ENCODE measurements at places on chromosomes 16 and 17.

DNA sequence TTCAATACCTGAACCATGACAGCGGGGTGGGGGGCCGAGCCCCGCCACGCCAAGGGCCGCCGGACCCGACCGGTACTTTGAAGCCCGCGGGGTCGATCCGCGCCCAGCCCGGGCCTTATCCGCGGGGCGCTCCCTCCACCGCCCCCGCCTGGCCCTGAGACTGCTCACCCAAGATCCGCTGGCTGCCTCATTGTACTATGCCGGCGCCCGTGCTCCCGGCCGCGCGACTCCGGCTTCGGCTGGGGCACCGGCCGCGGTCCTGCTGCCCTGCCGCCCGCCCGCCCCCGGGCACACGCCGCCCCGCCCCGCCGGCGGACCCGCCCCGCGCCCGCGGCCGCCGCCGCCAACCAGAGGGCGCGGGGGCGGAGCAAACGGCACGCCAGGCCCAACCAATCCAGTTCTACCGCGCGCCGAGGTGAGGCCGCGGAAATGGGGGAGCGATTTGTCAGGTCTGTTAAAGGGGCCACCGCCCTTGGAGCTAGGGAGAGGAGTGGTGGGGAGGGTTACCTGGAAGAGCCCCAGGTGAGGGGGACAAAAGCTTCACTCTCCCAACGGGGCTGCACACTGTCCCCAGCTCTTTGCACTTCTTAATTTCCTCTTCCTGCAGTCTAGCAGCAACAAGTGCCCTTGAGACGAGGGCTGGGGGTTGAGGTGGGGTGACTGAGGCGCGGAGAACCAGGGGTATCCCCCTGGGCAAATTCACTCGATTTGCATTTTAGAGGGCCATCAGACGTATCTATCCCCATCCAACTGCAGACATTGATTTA lies at the start of gene TEX2:
Gene TEX2 (minus strand): TSS at position 261 of the 767 bp plus-strand sequence. CDS start 49,043 bp downstream, outside the sequence.
- DNase-seq, result peak; percentile 94

DNA sequence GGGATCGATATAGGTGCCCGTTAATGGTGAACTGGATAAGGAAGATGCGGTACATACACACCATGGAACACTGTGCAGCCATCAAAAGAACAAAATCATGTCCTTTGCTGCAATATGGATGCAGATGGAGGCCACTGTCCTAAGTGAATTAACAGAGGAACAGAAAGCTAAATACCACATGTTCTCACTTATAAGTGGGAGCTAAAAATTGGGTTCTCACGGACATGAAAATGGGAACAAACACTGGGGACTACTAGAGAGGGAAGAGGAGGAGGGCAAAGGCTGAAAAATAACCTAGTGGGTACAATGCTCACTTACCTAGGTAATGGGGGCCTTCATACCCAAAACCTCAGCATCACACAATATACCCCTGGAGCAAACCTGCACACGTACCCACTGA lies 302.6 kb downstream of the XYLT1 start:
- no peak for DNase-seq

- no peak for DNase-seq
These were observed 306.7 kb upstream of the SALL1 start for GRCh38 chr16:51457775-51458174.

DNA sequence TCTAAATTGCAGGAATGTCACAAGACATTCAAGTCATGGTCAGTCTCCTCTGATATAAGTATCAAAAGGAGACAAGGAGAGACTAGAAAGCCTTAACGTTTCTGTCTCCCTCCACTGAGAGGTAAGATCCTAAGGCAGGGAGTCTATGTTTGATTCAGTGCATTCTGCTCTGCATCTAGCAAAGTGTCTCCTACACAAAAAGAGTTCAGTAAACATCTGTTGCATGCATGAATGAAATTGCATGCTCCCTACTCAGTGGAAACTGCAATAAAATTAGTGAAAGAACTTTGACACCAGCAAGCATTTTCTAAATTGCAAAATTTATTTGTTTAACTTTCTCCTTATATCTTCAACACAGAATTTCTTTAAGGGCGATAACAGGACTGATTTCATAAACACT lies 111.1 kb downstream of the ADAMTS18 start:
- DNase-seq, result no peak

GRCh38 chr16:30559690-30560089 lies 1.5 kb upstream of the ZNF764 start:
- no peak for DNase-seq

- no peak for DNase-seq
These were observed 17.9 kb upstream of the FAAP100 start for GRCh38 chr17:81569986-81570514.

- no peak for DNase-seq
These were observed 24.0 kb upstream of the RHBDL3 start for GRCh38 chr17:32241640-32242039.

- no peak for DNase-seq
These were observed 72.2 kb downstream of the XPO6 start for GRCh38 chr16:28139530-28139929.

DNA sequence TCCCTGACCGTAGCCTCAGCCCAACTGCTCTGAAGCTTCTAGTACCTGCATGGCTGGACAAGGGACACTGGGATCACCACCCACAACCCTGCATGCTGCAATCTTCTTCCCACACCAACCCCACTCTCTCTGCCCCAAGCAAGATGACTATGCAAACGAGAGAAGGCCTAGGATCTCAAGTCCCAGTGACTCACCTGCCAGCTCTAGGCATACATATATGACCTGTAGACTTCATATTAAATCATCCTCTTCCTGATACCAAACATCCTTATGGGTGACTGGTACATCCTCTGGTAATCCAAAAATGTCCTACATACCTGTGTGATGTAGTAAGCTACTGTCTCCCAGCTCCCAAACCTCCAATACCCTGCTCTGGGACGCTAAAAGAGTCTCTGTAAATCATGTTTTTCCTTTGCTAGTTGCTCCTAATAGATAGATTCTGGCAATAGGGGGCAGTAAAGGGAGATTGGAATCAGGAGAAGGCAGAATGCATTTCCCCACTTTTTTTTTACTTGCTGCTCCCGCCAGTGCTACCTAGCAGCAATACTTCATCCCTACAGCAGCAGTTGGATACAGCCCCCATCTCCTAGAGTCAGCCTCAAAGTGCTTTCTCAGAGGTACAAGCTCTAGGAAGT lies 43.4 kb upstream of the SOX9 start:
- no peak for DNase-seq

DNA sequence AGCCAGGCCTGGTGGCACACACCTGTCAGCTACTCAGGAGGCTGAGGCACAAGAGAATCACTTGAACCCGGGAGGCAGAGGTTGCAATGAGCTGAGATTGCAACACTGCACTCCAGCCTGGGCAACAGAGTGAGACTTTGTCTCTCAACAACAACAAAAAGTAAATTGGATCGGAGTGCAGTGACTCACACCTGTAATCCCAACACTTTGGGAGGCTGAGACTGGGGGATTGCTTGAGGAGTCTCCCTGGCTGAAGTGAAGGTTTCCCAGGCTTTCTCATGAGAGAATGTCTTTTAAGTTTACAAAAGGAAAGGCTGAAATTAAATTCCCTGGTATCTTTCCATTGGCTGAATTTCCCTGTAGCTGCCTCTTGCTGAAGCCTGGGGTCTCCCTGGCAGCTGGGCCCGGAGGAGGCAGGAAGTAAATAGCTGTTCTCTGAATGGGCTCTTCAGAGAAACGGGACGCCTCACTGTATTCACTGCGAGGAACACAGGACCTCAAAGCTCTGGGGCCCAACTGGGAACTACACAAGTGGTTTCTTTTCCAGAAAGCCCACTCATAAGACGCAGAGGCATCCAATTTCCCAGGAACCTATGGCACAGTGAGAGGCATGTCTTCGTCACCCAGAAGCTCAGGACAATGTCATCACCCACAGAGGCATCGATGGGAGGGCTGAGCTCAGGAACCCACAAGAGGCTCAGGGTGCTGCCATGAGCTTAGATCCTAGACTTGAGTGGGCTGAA lies 77.4 kb upstream of the SMURF2 start:
- no peak for DNase-seq

DNA sequence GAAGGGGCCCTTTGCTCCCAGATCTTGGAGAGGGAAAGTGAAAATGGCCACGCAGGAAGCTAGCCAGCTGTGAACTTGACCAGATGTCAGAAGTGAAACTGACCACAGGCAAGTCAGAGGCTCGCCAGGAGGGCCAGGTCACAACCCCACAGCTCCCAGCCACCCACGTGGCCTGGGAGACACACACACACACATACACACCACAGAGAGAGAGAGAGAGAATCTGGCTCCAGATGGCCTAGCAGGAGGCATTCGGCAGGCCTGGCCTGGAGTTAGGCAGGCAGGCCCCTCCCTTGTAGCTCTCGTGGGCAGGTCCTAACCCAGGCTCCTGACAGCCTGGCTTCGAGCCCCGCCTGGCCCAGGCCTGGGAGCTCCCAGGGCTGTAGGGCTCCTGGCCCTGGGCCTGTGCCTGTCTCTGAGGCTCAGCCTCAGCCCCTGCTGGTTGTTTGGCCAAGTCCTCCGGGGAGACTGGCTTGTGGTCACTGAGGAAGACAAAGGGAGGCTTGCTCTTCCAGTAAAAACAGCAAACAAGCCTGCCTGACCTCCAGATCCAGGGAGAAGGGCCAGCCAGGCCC lies 20.2 kb downstream of the NGFR start:
- DNase-seq, result no peak

DNA sequence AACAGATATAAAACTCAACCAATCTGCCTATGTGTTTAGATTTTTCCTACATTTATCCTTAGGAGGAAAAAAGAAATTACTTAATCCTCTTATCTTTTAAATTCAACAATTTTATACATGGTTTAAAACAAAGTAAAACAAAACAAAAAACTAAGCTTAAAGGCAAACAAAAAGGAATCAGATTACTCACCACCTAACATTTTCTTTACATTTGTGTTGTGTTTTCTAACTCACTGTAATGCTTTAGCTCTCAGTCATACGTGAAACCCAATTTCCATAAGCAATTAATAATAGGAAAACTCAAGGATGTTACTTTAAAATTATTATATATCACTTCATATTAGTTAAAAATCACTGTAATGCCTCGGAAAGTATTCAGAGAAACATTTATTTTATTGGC lies 6.7 kb upstream of the IRX5 start:
- DNase-seq, result no peak

DNA sequence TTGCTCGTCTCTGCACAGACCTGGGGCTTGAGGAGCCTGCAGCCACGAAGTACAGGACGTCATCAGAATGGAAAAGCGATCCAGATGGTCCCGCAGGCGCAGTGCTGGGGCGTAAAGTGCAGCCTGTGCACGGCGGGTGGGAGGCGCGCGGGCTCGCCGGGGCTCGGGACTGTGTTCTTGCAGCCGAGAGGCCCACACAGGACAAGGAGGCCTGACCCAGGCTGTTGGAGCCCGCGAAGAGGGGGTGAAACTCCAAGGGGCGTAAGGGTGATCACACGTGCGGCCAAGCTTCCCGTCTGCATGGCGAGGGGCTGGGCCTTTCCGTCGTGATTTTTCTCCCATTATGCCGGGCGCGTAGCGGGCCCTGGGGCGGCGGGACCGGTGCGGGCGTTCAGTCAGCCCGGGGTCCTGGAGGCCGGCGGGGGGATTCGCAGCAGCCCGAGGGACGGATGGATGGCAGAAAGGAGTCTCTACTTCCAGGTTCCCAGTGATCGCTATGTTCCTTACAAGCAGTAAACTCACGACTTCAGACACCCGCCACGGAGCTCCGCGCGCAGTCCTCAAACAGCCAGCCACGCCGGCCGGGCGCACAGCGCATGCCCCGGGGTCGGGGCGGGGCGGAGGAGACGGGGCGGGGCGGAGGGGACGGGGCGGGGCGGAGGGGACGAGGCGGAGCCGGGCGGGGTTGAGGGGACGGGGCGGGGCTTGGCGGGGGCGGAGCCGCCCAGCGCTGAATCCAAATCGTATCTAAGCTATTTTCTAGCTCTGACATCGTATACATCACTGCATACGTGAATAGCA lies 141.0 kb upstream of the KCNJ18 start:
- DNase-seq, result peak; percentile 63

- peak; percentile 85 for DNase-seq
These were observed 215.9 kb upstream of the GSE1 start for GRCh38 chr16:85396879-85397871.

DNA sequence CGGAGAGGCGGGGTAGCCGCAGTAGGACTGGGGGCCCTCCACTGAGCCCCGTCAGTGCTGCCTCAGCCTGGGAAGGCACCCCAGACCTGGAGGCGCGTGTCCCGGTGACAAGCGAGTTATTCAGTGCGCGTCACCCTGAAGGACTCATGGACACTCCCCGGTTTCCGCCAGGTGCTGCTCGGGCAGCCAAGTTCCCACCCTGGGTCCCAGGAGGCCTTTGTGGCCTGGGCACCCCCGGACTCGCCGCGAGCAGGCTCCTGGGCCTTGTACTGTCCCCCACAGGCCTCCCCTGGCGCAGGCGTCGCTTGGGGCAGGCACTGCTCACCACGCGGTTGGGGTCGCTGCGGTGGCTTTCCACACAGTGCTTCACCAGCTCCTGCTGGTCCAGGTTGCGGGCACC lies 7.6 kb downstream of the RNF166 start:
- no peak for DNase-seq

GRCh38 chr16:88442383-88442726 lies 10.7 kb upstream of the ZFPM1 start:
- DNase-seq, result peak; percentile 47

- no peak for DNase-seq
These were observed 30.3 kb downstream of the CACNA1H start for GRCh38 chr16:1182950-1183907.

- peak; percentile 30 for DNase-seq
These were observed 1.6 kb downstream of the COASY start for GRCh38 chr17:42563543-42563942.
